Urinary bladder (tissue), 4 donors: ENCODE measurements at places on chromosomes 1 and 21.

DNA sequence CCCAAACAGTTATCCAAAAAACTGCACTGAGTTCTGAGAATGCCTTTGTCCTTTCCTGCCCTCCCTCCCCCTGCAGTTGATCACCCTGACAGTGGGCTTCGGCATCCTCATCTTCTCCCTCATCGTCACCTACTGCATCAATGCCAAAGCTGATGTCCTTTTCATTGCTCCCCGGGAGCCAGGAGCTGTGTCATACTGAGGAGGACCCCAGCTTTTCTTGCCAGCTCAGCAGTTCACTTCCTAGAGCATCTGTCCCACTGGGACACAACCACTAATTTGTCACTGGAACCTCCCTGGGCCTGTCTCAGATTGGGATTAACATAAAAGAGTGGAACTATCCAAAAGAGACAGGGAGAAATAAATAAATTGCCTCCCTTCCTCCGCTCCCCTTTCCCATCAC lies 8.8 kb upstream of the NHLH1 start:
- no peak for DNase-seq

GRCh38 chr1:229062135-229062534 lies 208.8 kb upstream of the RAB4A start:
- DNase-seq, result no peak

GRCh38 chr1:151992303-151993083 lies 1.2 kb downstream of the S100A10 start:
- no peak for DNase-seq

GRCh38 chr1:7690496-7691182 lies 80.5 kb upstream of the VAMP3 start:
- DNase-seq, result no peak

GRCh38 chr1:75472089-75472970 lies 138.6 kb downstream of the SLC44A5 start:
- DNase-seq, result no peak

- DNase-seq, result no peak
Observed at GRCh38 chr1:45913731-45914501, 110.5 kb downstream of the MAST2 start.

DNA sequence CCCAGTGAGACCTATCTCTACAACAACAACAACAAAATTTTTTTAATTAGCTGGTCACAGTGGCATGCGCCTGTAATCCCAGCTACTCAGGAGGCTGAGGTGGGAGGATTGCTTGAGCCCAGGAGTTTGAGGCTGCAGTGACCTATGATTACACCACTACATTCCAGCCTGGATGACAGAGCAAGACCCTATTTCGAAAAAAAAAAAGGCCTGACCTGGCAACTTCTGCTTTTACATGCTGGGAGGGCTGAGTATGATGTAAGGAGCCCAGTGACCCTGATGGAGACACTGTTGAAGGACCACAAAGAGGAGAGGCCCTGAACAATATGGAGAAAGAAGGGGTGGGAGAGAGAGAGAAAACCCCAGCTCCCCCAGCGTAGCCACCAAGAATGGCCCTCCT lies 9.2 kb upstream of the VPS26C start:
- DNase-seq, result no peak

DNA sequence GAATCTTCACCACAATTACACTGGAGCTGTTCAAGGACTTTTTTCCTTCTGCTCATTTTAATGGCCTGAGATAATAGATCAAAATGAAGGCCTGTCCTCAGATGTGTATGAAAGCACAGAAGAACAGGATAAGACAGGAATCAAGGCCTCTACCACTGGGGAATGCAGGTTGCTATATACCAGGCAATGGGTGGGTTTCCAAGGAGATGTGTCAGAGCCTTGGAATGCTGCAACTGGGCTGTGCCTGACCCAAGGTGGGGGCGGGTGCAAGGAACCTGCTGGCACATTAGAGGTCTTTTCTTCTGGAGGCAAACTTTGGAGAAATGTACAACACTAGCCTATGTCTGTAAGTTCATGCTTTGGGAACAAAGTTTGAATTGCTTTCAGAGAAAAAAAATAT lies 21.7 kb upstream of the LAMC2 start:
- DNase-seq, result no peak

DNA sequence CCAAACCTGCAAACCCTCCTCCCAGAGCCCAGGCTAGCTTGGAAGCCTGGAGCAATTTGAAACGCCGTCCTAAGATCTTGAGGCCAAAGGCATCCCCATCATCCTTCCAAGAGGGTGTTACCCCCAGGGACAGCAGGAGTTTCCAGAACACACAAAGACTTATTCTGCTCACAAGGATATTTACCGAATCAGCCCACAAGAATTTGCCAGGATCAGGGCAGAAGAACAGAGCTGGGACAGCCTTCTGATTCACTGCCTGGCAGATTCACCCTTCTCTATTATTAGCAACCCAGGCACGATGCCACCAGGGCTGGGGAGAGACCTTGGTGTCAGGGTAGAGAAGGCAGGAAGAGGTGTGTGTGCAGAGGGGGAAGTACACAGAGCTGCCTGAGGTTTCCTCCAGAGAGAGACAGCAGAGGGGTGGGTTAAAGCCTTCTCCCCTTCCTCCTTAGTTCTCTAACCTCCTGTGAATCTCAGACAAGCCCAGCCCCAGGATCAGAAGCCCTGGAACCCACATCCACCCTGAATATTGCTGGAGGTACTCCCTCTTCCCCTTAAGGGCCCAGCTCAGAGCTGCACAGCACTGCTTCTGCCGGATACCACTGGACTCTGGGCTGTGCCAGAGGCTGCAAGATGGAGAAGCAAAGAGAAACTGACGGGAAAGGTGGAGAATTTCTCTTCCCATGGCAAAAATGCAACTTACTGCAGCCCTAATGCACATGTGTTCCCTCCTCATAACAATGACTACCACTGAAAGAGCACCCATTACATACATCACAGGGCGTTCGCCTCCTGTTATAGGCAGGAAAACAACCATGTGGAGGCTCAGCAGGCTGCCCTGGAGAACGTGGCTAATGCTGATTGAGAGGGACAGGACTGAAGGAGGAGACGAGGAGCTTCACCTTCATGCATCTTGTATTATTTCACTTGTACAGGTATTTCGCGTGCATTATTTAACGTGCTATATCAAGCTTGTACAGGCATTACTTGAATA lies 61.8 kb downstream of the ITPKB start:
- no peak for DNase-seq

DNA sequence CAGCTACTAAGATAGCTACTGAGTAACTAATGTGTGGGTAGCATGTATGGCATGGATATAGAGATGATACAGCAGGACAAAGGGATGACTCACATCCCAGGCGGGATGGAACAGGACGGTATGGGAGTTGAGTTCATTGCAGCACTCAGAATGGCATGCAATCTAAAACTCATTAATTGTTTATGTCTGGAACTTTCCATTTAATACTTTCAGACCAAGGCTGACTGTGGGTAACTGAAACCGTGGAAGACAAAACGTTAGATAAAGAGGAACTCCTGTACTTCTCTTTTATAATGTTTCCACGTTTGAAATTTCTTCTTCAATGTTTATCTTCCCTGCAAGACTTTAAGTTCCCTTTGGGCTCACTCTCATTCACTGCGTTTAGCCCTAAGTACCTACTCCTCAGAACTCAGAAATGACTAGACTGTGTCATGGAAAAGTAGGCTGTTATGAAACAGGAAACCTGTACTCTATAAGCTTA lies 151.9 kb downstream of the MAGI3 start:
- DNase-seq, result no peak

DNA sequence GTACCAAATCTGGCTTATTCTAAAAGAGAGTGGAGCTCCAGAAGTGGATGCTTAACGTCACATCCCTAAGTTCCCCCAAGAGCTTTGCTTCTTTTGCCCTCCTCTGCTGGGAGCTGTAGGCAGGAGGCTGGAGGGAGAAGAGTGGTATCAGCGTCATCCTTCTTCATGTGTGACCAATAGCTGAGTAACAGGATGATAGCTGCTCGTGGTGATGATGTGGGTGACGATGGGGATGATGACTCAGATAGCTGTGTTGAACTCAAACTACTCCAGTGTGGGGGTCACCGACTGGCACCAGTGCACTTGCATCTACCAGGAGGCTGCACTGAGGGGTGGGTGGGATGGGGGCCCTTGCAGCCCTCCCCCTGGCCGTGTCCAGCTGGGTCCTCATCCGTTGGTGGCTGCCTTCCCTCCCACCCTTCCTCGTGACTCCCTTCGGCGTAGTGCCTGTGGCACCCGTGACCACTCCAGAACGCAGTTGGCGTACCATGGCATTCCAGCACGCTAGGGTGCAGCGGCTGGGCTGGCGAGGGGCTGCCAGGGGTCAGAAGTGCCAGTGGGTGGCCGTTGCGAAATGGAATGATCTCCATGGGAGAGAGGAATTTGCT lies 1.1 kb downstream of the IGFN1 start:
- no peak for DNase-seq

DNA sequence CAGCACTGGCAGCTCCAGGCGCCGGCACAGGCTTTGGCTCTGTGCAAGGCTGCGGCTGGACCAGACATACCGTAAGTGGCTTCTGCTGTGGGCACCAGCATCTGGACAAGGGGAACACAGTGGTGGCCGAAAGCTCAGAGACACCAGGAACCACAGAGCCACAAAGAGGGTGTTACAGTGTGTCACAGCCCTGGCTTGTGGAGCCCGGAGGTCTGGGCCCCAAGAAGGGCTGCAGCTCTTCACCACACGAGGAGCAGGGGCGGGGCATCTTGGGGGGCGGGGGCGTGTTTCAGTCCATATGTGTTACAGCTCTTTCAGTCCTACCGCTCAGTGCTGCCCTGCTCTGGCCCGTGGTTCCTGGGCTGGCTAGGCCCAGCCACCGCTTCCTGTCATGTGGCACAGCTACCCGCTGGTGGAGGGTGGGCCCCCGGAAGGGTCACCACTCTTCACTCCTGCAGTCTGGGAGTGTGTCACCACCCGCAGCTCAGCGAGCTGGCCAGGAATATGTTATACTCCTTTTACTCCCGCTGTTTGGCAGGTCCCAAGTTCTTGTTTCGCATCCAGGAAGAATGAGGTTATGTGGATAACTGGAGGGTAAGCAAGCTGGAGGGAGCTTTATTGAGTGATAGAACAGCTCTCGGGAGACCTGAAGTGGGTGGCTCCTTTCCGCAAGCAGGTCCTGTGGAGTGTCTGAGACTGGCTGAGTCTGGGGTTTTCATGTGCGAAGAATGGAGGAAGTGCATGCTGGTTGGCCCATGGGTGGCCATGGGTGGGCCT lies 3.3 kb upstream of the LSM10 start:
- no peak for DNase-seq

DNA sequence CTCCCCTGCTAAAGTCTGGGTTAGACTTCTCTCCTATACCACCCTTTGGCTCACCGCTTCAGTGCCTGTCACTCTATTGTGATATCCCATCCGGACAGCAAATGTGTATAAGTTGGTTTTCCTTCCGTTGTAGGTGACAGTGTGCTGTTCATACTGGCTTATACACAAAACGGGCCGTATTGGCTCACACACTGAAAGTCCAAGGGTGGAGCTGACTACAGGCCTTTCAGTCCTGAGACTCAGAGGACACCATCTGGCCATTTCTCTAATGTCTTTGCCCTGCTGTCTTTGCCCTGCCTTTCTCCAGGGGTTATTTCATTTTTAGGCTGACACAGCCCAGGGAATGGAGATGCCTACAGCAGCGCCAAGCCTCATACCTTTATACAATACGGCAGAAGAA lies 90.7 kb downstream of the URB2 start:
- no peak for DNase-seq

DNA sequence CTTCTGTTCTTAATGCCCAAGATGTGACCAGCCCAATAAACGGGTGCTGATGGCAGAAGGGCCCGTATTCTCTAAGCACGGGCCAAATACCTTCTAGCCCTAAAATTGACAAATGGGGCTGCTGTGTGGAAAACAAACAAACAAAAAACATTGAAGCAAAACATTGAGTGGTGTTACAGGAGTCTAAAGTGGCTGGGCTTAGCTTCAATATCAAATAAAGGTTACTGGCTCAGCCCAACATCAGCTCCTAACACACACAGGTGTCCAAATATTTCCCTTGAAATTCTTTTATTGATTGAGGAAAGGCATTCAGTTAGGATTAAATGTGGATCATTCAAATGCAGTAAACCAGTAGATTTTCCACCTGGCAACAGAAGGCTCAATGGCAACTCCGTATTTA lies 13.3 kb upstream of the TTF2 start:
- no peak for DNase-seq

- DNase-seq, result no peak
Observed at GRCh38 chr1:68313735-68314134, 81.4 kb upstream of the WLS start.

DNA sequence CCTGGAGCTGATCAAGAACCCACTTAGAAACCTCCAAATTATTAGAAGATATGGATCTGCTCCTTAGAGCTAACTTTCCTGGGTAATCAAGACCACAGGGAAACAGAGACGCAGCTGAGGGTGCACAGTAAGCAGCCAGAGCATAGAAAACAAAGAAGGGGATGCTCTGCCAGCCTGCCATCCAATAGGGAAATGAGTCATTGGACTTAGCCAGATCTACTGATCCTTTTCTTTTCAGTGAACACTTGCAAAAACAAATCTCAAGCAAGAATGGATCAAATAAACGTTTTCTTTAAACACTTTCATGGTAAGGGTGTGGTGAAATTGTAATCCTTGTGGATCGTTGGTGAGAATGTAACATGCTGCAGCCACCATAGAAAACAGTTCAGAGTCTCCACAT lies 474.0 kb downstream of the LTN1 start:
- no peak for DNase-seq

DNA sequence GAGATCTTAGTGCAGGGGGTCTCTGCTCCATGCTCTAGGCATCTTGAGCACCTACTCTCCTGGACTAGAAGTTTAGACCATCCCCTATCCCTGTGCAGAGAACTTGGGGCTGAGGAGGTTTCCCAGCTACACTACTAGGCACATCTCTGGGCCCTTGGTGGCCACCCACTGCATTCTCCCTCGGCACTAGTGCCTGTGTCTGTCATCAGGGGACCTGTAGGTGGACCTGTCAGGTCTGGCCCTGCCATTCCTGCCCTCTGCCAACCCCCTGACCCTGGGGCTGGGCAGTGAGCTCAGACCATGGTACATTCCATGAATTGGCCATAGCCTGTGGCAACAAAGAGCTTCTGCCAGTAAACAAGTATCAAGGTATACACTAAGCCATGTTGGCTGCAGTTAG lies 269.1 kb downstream of the AKT3 start:
- no peak for DNase-seq
